Trophoblast cell (in vitro differentiated cells and primary cell): ENCODE measurements at places on chromosomes 2 and 18.

- DNase-seq: peak; percentile 2
These were observed 3.5 kb upstream of the RNPEPL1 start for GRCh38 chr2:240564561-240565332.

DNA sequence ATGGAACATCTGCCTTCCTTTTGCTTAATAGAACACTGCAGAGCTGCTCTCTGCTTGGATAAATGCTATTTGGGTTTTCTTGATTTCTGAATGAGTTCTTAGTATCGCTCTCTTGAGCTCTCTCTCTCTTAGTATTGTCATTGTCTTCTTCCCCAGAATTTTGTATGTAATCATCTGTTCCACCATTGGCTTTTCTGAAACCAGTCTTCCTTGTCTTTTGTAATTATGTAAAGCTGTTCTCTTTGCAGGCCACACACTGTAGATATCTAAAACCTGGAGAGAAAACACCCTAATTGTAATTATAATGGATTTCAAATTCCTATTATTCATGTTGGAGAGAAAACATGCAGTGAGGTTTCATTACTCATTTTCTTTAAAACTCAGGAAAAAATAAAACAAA, 333.1 kb upstream of the CHAC2 start:
- DNase-seq: no peak

GRCh38 chr2:10242998-10243925, 59.4 kb upstream of the HPCAL1 start:
- DNase-seq: no peak

DNA sequence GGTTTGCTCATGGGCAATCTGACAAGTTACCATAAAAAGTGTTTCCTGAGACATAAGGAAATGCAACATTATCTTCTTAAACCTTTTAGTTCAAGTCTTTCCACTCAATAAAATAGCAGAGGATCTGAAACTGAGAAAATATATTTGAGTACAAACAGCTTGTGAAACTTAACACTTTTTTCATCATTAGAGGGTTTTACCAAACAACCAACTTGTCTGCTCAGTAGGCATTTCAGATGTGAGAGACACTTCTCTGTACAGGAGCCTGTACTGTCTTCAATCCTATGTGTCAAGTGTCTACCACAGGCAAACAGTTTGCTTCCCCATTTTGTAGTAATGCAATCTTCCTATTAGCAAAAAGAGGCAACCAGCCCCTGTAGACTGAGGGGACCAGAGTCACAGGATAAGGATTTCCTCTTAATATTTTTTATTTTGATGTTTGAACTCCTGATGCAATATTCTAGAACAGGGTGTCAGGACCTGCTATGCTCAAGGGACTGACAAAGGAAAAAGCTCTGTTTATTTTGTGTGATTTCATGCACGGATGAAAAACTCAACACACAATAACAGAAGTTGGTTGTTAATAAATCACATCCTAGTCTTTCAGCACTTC, 159.1 kb upstream of the LHCGR start:
- DNase-seq: no peak

DNA sequence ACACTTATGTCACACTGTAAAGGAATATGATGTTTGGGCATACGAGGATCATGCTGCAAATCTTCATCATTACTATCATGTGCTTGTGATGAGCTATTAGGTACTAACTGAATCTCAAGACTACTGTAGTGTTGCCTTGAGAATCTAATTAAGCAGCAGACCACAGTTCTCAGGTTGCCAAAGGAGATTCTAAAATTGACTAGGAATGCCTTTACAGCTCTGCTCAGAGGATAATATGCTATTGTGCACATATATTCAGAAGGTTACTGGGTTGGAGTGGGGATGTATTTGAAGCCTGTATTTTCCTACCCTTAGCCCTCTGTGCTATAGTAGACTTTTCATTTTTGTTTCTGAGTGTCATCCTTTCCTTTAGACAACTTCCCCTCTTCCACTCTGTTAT, 175.1 kb downstream of the CDH19 start:
- no peak for DNase-seq

DNA sequence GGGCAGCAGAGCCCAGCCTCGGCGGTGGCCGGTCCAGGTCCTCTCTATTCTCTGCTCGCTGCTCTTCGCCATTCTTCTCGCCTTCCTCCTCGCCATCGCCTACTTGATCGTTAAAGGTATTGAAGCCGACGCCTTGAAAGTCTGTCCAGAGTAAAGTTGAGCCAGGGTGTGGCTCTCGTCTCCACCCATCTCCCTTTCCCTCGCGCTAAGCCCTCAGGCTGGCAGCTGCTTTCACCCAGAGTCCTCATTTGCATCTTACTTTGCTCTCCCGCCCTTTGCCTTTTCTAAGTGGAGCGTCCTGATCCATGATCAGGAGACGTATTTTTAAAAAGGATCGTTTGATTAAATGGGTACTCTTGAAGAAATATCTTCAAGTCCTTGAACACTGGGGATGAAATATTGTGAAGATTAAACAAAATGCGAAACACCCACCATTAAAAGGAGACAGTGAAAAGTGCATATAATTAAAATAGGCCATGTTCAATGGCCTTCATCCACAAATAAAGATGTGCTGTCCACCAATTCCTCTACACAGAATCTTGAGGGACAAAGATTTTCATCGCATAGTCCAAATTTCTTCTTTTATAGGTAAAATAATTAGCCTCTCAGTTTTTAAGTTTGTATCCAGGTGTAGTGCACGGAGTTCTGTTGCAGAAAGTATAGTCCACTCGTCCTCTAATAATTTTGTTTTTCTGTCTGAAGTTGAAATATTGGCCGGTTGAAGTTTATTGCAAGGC, 657 bp downstream of the ARL6IP6 start:
- peak; percentile 73 for DNase-seq

- DNase-seq: peak; percentile 80
These were observed 69.2 kb downstream of the EHBP1 start for GRCh38 chr2:62774555-62775366.

DNA sequence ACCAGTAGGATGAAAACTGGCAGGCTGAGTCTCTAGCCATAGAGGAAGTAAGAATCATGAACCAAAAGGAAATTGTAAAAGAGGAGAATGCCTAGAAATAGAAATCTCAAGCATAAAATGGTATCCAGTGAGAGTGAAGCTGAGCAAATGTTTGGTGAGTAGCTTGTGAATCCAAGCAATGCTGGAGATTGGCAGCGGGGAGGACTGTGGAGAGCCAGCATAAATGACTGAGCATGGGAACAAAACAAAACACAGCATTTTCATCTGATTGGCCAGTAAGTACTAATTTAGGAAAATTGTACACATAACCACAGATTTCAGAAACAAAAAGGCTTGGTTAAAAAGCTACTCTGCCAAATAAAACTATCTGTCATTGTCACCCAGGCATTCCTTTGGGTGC, 390.0 kb downstream of the STK39 start:
- DNase-seq: no peak

GRCh38 chr2:29195796-29196195, 80.6 kb downstream of the CLIP4 start:
- peak; percentile 92 for DNase-seq

DNA sequence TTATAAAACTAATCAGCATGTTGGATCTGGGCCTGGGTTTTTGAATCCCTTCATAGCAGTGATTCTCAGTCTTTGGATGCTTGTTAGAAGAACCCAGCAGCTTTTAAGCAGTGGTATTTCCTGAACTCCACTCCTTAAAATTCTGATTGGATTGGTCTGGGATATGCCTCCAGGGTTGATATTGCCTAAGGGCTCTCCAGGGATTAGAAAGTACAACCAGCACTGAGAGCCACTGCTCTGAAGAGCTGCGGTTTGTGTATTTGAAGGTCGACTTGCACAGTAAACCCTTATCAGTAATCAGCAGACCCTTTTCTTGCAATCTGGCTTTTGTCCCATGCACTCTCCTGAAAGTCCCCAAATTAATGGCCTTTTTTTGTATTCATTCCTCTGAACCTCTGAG, 17.0 kb upstream of the RBMS1 start:
- peak; percentile 83 for DNase-seq

DNA sequence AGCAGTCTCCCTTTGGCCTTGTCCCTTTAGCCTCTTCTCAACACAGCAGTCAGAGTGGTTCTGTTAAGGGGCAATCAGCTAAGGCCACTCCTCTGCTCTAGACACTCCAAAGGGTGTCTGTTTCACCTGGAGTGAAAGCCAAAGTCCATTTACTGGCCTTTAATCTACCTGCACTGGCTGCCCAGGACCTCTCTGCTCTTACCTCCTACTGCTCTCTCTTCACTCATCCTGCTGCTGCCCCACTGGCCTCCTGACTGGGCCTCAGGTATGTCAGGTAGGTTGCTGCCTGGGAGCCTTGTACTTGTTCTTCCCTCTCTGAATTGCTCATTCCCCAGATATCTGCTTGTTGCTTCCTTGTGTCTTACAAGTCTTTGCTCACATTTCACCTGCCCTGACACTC, 68.2 kb downstream of the PIKFYVE start:
- DNase-seq: no peak

- DNase-seq: no peak
These were observed 40.0 kb upstream of the DNAH7 start for GRCh38 chr2:196108604-196109003.

DNA sequence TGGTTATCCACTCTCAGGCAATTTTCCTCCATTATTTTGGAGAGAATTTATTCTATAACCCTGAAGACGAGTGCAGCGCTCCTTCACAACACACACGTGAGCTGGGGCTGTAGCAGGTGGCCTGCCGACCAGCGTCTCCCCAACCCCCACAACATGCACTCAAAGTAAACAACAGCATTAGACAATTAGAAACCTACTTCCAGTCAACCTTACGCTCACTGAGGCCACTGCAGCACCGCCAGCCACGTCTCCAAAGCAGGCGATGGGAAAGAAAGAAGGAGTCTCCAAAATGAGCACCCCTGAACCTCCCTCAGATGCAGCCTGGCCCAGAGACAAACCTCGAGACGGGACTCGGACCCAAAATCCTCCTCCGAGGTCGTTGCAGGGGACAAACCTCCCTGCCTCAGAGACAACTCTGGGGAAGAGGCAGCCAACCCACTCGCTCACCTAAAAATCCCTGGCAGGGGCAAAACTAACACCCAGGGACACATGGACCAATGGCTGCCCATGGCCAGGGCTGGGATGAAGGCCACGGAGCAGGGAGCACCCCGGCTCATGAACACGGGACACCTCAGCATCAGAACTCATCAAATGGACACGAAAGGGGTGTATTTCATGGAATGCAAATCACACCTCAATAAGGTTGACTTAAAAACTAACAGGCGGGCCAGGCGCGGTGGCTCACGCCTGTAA, 2.6 kb downstream of the SLC66A2 start:
- no peak for DNase-seq
